Fibroblast of gingiva (primary cell): ENCODE measurements at places on chromosomes 12 and 14.

GRCh38 chr14:99233222-99234035, 38.6 kb downstream of the BCL11B start:
- DNase-seq, result no peak

GRCh38 chr14:103629503-103630121, 601 bp downstream of the KLC1 start:
- DNase-seq, result no peak

- DNase-seq, result no peak
Measured at GRCh38 chr12:22982635-22983034, 357.7 kb downstream of the ETNK1 start.

- DNase-seq, result peak; percentile 42
Measured at GRCh38 chr12:88411689-88412088, 168.6 kb downstream of the KITLG start.

DNA sequence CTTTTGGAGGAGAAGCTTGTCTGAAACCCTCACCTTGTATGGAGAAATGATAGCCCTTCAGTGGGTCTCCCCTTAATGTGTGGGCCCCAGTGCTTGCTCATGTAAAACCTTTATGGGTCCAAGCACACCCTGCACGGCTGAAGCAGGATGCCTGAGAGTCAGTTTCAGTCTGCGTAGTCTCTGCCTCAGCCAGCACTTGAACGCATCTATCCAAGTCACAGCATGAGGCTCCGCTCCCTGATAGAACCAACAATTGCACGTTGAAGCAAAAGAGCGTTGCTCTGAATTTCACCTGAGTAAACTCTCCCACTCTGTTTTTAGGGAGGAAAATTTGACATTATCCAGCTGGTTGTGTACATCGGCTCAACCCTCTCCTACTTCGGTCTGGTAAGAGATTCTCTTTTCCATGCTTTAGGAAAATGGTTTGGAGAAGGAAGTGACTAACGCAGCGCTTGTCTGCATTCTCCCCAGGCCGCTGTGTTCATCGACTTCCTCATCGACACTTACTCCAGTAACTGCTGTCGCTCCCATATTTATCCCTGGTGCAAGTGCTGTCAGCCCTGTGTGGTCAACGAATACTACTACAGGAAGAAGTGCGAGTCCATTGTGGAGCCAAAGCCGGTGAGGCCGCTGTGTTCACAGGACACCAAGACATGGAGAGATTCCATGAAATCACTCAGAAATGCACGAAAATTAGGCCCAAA, 33.0 kb upstream of the P2RX4 start:
- DNase-seq, result no peak

- no peak for DNase-seq
Measured at GRCh38 chr12:66008985-66009384, 121.6 kb downstream of the LLPH start.

GRCh38 chr12:23564451-23565152, 384.9 kb downstream of the SOX5 start:
- DNase-seq, result no peak

GRCh38 chr12:14443531-14443930, 78.0 kb downstream of the ATF7IP start:
- peak; percentile 71 for DNase-seq

DNA sequence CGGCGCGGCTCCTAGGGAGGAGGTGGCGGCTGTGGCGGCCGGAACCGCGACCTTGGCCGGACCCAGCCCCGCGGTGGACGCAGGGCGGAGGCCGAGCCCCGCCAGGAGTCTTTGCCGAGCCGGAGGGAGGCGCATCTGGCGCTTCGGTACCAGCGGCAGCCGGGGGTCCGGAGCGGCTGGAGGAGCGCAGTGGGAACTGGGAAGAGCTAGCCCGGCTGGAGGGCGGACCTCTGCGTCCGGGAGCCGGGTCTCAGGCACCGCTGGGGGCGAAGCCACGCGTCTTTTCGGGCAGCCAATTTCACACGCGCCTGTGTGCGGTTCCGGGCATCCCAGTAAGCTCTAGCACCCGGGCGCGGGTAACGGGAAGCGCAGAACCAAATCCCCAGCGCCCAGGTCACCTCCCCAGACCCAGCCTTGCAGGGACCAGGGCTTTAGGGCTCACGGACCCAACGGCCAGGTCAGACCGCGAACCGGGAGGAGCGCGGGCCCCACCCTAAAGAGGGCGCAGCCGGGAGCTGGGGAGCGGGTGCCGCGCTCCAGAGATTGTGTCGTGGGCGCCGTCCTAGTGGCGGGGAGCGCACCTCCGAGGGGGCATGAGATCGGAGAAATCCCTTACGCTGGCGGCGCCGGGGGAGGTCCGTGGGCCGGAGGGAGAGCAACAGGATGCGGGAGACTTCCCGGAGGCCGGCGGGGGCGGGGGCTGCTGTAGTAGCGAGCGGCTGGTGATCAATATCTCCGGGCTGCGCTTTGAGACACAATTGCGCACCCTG, 89.4 kb downstream of the GALNT8 start:
- no peak for DNase-seq

- DNase-seq, result peak; percentile 29
Measured at GRCh38 chr12:14422516-14423230, 57.2 kb downstream of the ATF7IP start.

DNA sequence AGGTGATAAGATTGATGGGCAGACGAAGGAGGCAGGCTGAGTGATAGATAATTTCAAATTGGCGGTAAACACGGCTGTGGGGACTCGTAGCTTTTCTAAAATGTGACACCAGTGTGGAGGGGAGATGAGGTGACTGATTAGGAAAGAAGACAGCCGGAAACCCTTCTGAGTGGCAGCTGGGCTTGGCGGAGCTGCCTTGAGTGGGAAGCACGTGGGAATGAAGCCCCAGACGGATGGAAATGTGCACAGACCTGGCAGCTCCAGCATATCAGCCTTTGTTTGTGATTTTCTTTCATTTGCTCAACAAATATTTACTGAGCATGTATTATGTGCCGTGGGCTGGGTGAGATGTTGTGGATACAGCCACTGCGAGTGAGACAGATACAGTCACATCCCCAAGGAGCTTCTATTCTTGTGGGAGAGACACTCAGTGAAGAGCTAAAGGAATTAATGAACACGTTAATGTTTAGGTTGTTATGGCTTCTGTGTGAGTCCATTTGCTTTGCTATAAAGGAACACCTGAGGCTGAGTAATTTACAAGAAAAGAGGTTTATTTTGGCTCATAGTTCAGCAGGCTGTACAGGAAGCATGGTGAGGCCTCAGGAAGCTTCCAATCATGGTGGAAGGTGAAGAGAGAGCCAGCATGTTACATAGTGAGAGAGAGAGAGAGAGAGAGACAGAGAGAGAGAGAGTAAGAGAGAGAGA, 65.5 kb upstream of the LHX5 start:
- DNase-seq, result no peak

DNA sequence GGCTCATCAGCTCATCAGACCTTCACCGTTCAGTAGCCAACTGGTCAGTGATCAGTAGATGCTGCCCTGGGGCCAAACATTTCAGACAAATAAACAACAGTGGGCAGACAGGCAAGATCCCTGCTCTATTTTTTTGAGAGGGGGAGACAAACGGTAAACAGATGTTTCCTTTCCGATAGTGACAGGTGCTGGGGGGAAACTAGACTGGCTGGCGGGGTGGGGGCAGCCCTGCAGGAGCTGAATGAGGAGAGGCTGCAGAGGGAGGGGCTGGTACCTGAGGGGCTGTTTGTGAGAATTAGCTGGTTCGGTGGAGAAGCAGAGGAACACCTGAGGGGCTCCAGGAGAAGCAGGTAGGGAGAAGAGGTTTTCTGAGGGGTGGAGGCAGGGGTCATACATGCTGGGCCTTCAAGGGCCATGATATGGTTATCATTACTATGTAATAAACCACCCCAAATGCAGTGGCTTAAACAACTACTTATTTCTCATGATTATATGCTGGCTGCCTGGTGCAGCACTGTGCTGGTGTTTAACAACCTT, 8.2 kb upstream of the GOLGA3 start:
- DNase-seq, result no peak

DNA sequence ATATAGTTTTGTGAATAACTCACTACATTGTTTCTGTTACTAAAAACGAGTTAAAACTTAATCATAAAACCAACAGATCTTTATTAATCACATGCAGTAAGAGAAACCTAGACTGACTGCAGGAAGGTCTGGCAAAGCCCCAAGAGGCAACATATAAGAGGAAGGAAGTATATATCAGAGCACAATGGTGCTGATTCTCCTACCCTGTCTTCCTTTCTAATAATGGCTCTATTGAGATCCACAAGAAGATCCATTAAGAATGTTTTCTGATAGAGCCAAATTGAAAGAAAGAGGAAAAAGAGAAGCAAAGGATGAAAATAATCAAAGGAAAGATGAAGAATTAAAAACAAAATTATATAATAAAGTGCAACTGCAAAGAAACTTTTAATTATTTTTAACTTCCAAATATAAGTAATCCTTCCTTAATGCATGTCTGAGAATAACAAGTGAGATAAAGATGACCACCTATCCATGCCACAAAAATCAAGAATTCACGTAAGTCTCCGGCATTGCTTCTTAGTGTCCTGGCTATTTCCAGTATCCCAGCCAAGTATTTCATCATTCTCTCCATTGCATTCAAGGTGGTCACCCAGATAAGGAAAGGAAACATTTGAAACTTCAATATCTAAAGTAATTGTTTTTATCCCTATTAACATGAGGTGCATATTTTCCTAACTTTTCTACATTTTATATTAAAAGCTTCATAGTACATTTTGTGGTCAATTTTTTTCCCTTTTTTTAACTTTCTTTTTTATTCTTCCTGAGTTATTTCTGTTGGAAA, 62.2 kb downstream of the SOX5 start:
- DNase-seq, result no peak

- DNase-seq, result no peak
Measured at GRCh38 chr12:120267736-120268135, 2.2 kb upstream of the PXN start.

DNA sequence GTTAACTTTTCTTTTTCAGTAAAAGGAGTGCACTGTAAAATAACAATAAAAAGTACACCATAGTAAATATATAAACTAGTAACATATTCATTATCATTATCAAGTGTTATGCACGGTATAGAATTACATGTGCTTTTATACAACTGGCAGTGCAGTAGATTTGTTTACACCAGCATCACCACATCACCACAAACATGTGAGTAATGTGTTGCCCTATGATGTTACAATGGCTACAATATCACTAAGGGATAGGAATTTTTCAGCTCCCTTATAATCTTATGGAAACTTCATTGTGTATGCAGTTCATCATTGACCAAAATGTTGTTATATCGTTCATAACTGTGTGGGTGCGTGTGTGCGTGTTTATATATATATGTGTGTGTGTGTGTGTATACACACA, 23.5 kb upstream of the NEDD1 start:
- DNase-seq, result no peak
